T-helper 2 cell treated with Interferon-gamma antibody and Interleukin-4, amounts not matched to agents 5 μg/mL and 100 μg/mL, for 36 hours (primary cell): ENCODE measurements at places on chromosomes 11 and 22.

GRCh38 chr22:45632791-45633515 lies 38.7 kb upstream of the ATXN10 start:
- DNase-seq: no peak

GRCh38 chr11:63942803-63943202 lies 4.0 kb downstream of the NAA40 start:
- no peak for DNase-seq

GRCh38 chr11:78991681-78992080 lies 417.0 kb upstream of the NARS2 start:
- no peak for DNase-seq

GRCh38 chr11:130433357-130433756 lies 4.9 kb upstream of the ADAMTS8 start:
- DNase-seq: no peak

- no peak for DNase-seq
Measured at GRCh38 chr11:9563196-9563730, 10.2 kb upstream of the WEE1 start.

DNA sequence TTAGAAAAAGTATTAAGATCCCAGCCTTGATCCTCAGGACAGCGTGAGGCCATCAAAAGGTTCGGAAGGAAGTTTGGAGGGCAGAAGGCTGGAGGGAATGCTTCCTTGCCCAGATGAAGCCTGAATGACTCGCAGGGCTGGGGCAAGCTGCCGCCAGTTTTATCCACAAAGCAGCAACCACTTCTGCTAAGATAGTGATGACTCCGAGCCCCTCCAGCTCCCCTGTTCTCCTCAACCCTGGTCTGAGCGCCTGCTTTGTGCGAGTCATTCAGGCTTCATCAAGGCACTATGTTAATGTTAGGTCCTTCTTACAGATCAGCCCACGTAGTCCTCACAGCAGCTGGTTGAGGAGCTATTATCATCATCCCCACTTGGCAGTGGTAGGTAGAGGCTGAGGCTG lies 158.8 kb downstream of the COMMD9 start:
- no peak for DNase-seq

GRCh38 chr22:30998329-30998728 lies 29.3 kb downstream of the TUG1 start:
- no peak for DNase-seq

DNA sequence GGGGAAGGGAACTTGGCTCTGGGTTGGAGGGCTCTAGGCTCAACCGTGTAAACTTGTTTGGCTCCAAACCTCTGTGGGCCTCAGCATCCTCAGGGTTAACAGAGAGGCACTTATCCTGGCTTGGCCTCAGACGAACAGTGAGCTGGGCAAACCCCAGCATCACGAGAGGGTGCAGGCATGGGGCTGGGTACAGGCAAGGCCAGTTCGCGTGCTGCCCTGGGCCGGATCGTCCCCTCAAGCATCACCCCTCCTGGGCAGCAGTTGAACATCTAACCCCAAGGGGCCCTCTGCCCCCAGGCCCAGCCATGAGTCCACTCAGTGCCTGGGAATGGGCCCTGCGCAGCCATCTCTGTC lies 1.9 kb downstream of the EHBP1L1 start:
- DNase-seq: no peak

DNA sequence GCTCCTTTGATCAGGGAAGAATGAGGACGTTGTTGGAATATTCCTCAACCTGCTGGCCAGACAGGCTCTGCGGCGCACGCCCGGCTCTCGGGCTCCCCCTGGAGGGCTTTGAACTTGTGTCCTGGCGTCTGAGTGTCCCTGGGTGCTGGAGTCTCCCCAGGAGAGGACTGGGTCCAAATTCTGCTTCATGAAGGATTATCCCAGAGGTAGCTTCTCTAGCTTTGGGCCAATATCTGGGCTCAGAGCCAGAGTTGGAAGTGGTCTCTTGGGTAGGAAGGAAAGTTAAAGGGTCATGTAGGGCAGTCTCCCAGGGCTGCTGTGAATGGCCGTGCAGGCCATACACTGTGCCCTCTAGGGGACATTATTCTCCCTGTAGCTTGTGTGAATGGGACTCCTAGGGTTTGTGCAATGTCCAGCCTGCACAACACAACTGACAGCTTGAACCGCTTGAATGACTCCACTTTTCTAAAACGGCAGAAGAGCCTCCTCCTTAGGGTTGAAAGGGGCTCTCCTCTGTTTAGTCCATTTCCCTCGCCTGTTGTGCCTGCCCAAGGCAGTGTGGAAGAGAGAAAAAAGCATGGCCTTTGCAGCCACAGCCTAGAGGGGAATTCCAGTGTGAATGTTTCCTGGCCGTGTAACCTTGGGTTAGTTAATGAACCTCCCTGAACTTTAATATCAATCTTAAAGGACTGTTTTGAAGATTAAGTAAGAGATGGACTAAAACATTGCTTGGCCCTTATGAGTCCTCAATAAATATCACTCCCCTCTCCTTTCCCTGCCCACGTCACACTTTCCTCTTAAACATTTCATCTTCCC lies 111.2 kb upstream of the THY1 start:
- DNase-seq: peak; percentile 32

GRCh38 chr11:47337229-47337924 lies 15.1 kb downstream of the MYBPC3 start:
- DNase-seq: no peak

GRCh38 chr22:23583836-23584235 lies 3.7 kb upstream of the IGLL1 start:
- DNase-seq: no peak

- no peak for DNase-seq
Measured at GRCh38 chr11:44137057-44137456, 41.6 kb downstream of the EXT2 start.

DNA sequence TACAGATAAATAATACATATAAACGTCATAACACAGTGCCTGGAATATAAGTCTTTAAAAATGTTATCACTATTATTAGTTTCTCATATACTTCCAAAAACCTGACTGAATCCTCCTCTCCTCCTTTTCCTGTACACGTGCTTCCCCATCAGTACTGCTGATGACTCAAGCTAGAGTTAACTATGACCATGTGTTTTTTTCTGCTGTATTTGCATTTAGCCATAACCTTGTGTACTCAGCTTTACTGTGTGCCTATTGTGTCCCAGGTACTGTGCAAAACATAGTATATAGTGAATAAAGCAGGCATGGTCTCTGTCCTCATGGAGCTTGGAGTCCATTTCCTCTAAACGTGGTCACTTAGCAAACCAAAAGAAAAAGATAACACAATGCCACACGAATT lies 56.5 kb upstream of the ARHGAP32 start:
- no peak for DNase-seq

DNA sequence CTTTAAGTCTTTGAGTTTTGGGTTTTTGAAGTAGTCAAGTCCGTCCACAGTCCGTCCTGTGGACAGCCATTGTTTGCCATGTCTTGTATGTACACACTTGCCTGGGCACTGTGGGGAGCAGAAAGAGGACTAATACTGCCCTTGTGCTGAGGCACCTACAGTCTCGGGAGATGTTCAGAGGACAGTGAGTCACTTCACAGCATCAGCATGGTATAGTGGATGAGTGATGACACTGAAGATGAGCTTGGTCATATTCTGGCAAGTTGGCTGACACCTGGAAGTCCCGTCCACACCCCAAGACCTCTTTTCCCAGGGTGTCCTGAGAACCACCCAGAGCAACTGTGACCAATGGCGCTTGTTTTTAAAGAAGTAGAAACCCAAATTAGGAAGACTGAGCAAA lies 29.2 kb downstream of the NF2 start:
- no peak for DNase-seq

GRCh38 chr11:132123854-132124835 lies 753.7 kb downstream of the NTM start:
- DNase-seq: no peak

DNA sequence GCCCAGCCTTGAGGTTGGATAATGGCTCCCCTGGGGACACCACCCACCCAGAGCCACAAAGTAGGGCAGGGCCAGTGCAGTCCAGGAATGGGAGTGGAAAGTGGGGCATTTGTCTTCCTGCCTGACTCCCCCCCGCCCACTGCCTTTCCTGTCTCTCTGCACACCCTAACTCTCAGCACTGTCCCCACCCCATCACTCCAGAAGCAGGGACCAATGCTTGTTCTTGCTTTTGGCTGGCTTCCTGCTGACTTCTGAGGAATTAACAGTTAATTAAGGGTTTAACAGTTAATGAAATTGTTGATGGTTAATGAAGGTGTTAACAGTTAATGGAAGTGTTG lies 4.7 kb downstream of the PITPNM1 start:
- no peak for DNase-seq

DNA sequence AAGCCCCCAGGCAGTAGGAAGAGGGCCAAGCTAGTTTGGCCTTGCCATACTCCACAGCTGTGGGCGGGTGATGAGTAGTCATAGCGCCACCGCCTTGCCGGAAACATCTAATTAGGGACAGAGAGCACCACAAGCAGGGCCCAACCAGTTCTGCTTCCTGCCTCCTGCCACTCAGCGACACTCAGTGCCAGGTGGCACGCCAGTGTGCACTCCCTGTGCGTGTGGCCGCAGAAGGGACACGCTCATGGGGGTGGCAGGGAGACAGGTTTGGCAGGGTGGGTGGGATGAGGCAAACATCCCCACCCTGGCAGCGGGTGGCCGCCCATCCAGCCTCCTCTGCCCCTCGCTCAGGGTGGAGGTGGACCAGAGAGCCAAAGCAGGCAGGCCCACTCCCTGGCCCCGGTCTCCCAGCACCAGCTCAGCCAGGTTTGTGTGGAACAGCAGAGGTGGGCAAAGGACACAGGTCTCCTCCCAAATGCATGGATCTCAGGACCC lies 4.9 kb downstream of the OVOL1 start:
- peak; percentile 83 for DNase-seq

GRCh38 chr11:66835768-66836405 lies 7.4 kb upstream of the RCE1 start:
- DNase-seq: no peak

GRCh38 chr22:47781427-47782111 lies 1019.1 kb downstream of the TBC1D22A start:
- no peak for DNase-seq

- peak; percentile 38 for DNase-seq
Measured at GRCh38 chr11:108498046-108498815, at the start of gene POGLUT3. TSS of gene POGLUT3 (minus strand) at chr11:108498384. CDS start at chr11:108498366, 18 bp downstream.

- DNase-seq: no peak
Measured at GRCh38 chr11:26245046-26245445, 86.9 kb upstream of the ANO3 start.

GRCh38 chr11:126965331-126965730 lies 35.2 kb downstream of the KIRREL3 start:
- no peak for DNase-seq

GRCh38 chr11:79208126-79208525 lies 232.7 kb downstream of the TENM4 start:
- no peak for DNase-seq

DNA sequence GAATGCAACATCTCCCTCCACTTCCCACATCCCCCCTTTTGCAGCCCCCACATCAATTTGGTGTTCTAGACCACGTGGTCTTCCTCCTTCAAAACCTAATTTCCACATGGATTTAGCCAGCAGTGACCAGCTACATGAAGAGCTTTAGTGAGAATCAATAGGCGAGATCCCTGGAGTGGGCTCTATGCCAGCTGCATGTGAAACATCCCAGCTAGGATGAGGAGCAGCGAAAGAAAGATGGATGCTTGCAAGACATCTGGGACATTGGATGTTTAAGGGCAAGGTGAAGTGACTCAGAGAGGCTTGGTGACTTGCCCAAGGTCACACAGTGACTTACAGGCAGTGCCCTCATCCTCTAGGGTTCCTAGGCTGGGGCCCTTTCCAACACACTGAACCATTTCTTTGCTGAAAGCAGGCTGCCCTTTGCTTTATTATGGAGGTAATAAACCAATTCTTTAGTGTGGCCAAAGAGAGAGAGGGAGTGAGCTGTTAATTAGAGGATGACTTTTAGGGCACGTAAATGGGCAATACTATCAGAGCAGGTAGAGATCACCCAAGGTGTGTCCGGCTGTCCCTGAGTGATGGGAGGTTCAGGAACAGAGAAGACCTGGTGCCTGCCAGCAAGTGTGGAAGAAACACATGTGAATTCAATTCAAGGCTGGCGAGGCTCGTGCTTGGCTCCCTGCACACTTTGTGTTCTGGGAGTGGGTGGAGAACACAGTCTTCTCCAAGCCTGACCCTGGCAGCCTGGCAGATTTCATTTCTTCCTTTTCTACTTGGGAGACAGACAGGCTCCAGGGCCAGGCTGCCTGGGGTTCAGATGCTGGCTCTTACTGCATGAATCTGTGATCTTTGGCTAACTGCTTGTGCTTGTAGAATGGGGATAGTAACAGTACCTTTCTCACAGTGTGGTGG lies 24.0 kb downstream of the TSPAN18 start:
- no peak for DNase-seq

DNA sequence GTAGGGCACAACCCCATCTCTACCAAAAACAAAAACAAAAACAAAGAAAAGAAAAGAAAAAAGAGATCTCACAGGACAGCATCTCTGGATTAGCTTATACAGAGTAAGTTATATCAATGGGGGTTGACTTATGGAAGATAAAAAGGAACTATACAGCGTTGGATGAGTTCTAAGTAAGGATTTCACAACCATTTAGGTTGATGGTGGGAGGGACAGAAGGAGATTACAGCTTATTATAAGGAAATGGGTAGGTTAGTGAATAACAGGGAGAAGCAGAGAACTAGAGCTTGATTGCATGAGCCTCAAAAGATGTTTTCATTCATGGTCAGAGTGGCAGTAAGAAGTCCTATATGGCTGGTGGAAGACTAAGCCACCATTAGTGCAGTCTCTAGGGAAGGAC lies 60.3 kb downstream of the CECR2 start:
- DNase-seq: no peak

DNA sequence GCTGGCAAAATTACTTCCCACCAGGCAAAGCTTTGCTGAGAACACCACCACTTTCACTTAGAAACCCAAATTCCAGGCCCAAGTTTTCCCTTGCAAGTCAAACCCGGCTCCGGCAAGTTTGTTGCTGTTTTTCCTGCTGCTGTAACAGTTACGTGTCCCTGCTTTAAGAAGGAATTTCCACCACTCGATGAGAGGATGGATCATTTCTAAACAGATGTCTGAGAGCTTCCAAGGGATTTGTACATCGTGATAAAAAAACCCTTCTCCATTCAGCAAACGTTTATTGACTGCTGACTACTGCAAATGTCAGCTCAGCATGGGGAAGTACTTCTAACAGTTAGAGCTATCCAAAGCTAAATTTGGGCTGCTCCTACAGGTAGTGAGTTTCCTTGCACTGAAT lies 19.7 kb downstream of the P2RX3 start:
- DNase-seq: no peak

DNA sequence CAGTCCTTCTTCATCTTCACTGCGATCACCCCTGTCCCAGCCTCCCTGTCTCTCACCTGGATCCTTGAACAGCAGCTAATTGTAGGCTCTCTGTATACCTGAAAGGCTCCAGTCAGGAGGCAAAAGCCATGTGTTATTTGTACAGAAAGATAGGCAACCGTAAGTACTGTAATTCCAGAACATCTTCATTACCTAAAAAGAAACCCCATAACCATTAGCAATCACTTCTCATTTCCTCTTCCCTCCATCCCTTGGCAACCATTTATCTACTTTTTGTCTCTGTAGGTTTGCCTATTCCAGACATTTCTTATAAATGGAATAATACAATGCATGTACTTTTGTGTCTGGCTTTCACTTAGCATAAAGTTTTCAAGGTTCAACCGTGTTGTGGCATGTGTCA lies 17.8 kb downstream of the NAGA start:
- no peak for DNase-seq
